ENCODE measurements at places on chromosomes 12 and 14.

GRCh38 chr12:132222096-132222807 lies 78.0 kb downstream of the NOC4L start:
- no peak for DNase-seq

DNA sequence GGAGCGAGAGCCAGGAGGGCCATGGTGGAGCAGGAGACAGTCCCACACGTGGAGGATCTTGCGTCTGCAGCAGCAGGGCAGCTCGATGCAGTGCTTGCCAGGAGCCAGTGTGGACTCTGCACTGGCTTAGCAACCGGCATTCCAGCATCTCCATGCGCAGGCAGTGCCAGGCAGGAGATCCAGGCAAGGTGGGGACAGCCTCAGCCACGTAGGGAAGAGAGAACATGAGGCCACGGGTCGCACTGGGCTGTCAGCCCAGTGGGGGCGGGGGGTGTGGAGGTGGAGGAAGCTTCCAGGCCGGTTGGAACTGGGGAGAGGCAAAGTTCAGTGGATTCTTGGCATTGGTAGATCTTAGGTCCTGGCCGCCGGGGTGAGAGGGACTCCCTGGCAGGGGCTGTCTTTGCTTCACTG lies 121.0 kb upstream of the EVL start:
- no peak for DNase-seq

DNA sequence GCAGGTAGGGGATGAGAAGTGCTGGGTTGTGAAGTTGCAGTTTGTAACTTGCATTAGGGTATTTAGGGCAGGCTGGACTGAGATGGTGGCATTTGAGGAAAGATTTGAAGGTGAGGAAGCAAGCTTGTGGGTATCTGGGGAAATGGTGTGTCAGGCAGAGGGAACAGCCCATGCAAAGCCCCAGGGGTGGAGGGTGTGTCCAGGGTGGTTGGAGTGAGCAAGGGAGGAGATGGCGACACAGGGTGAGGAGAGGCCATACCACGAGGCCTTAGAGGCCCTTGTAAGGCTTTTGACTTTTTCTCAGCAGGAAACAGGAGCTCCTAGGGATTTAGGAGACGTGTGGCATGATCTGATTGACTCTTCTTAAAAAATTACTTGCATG lies 136.9 kb downstream of the NUAK1 start:
- no peak for DNase-seq

DNA sequence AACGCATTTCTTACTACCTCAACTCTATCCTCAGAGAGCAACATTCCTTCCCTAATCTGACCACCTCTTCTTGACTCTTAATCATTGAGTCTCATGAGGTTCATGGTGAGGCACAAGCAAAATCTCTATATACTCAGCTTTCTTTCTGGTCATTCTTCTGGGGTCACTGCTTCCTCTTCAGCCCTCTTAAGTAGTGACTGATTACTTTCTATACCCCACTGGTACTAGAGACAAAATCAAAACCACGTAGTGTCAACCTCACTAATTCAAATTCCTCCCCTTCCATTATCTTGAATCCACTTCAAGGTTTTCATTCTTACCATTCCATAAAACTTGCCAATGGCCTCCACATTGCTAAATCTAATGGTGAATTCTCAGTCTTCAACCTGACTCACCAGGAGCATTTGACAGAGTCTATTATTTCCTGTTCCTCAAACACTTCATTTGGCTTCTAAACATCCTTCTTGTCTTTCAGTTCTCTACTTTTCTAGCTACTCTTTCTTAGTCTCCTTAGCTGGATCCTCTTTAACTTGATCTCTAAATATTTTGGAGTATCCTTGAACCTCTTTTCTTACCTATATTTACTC lies 6.8 kb downstream of the WDHD1 start:
- DNase-seq: no peak

- no peak for DNase-seq
Observed at GRCh38 chr14:57725399-57726077, 140.4 kb downstream of the SLC35F4 start.

DNA sequence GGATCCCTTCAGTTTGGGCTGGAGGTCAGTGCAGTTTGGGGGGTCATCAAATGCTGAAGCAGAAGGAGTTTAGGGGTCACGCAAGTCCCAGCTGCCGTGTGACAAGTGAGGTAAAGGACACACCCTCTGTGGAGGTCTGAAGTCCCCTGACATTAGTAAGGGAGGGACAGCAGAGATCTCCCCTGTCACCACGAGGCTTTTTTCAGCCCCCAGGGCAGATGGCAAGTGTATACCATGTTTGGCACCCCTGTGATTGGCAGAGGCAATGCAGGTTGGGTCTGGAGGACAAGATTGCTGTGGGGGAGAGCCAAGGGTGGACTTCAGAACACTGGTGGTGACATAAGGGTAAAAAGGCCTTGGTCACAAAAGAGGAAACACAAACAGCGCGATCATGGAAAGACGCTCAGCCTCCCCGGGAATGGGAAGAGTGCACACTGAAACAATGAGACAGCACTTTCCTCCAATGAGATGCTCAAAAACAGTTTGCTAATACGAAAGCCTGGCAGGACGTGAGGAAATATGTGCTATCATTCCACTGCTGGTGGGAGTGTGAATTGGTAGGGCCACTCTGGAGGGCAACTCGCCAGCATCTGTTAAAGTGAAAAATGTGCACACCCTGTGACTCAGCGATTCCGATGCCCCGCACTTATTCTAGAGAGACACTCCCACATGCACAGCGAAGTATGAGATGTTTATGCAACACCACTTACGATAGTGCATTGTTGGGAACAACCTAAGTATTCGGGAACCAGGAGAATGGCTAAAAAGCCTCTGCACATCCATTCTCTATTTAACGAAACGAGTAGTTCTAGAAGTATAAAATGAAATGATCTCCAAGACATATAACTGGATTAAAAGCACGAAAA lies 14.4 kb upstream of the CD27 start:
- no peak for DNase-seq

DNA sequence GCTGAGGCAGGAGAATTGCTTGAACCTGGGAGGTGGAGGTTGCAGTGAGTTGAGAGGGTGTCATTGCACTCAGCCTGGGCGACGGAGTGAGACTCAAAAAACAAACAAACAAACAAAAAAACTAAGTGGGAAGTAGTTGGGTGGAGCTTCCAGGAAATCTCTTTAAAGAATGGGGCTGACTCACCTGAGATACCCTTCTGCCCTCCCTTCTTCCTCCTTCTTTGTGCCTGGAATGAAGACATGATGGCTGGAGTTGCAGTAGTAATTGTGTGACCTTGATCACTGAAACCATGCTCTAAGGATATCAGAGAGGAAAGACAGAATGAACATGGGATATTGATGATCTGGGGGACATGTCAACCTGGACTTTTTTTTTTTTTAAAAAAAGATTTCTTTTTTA lies 87.6 kb upstream of the MED13L start:
- no peak for DNase-seq

DNA sequence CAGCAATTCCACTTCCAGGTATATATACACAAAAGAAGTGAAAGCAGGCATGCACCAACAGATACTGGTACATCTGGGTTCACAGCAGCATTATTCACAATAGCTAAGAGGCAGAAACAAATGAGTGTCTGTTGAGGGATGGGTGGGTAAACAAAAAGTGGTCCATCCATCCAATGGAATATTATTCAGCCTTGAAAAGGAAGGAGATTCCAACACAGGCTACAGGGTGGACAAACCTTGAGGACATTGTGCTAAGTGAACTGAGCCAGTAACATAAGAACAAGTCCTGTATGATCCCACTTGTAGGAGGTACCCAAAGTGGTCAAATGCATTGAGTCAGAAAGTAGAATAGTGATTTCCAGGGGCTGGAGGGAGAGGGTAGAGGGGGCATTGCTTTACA lies 27.6 kb upstream of the BEGAIN start:
- no peak for DNase-seq

GRCh38 chr14:99514552-99515300 lies 33.5 kb downstream of the CCNK start:
- DNase-seq: no peak

DNA sequence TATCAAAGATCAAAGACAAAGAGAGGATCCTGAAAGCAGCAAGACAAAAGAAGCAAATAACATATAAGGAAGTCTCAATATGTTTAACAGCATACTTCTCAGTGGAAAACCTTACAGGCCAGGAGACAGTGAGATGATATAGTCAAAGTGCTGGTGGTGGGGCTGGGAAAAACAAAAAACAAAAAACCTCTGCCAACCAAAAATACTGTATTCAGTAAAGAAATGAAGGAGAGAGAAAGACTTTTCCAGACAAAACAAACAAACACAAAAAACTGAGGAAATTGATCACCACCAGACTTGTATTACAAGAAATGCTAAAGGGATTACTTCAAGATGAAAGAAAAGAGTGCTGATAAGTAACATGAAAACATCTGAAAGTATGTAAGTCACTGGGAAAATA lies 221.2 kb downstream of the ADGRD1 start:
- DNase-seq: no peak

GRCh38 chr14:105299654-105300541 lies 903 bp downstream of the BRF1 start:
- DNase-seq: no peak

- DNase-seq: no peak
Observed at GRCh38 chr12:12265571-12266388, 1.1 kb downstream of the LRP6 start.

GRCh38 chr14:24831677-24832076 lies 197.7 kb upstream of the GZMB start:
- no peak for DNase-seq

- DNase-seq: no peak
Observed at GRCh38 chr12:57511588-57512325, 8.6 kb downstream of the DDIT3 start.

- no peak for DNase-seq
Observed at GRCh38 chr12:41334390-41334789, 146.3 kb downstream of the PDZRN4 start.

DNA sequence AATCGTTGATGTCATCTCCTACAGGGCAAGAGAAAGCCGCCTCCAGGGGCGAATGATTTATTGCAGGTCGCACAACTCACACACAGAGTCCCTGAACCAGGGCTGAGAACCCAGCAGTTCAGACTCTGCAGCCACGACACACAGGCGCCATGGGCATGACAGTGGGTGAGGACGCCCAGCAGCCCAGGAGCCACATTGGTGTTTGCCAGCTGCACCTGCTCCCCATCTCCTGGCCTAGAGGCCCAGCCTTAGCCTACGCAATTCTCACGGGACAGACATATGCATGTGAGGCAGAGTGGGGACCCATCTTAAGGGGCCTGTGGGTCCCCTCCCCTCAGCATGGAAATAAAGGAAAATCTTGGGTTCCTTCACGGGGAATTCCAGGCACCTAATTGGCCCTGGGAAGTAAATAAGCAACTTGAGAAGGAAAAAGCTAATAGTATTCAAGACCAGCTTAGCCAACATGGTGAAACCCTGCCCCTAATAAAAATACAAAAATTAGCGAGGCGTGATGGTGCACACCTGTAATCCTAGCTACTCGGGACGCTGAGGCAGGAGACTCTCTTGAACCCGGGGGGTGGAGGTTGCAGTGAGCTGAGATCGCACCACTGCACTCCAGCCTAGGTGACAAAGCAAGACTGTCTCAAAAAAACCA lies 69.3 kb downstream of the RIMBP2 start:
- no peak for DNase-seq

DNA sequence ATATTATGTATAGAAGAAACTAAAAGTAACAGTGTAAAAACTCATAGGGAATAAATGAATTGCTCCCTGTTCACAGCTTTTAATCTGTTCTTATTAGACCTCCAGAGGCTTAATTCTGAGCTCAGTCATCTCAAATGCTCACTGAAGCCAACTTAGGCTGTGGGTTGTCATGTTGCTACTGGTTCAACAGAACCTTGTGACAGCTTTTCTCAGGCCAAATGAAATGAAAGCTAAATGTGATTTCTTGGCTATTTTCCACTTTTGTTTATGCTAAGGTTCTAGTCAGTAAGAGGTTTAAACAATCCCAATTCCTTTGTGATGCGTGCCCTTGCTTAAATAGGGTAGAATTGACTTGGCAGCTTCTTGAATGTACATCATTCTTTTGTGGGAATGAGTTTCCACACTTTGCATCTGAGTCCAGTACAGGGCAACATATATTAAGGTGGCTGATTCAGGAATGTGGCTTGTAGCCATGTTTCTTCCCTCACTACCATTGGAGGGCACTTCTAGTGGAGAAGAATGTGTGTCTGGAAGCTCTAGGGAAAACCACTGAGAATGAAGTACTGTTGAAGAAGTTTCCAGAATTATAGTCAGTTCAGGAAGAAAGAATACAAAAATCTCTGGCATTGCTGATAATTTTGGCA lies 156.4 kb downstream of the NEDD1 start:
- no peak for DNase-seq

DNA sequence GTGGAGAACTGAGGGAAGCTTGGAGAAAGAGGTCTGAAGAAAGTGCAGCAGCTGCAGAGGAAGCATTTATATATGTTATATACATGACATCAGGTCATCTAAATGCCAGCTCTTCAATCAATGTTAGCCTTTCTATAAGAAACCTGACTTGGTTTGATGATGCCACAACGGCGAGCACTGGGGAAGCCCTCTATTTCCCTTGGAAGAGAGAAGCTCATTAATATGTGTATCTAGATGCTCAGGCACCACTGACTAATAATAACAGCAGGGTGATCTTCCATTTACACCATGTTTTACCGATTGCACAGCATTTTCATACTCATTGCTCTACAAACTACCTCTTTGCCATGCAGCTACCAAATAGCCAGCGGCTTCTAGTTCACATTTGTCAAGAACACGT lies 811 bp downstream of the ACYP1 start:
- DNase-seq: no peak

GRCh38 chr14:75495882-75496281 lies 26.4 kb upstream of the BATF start:
- no peak for DNase-seq

DNA sequence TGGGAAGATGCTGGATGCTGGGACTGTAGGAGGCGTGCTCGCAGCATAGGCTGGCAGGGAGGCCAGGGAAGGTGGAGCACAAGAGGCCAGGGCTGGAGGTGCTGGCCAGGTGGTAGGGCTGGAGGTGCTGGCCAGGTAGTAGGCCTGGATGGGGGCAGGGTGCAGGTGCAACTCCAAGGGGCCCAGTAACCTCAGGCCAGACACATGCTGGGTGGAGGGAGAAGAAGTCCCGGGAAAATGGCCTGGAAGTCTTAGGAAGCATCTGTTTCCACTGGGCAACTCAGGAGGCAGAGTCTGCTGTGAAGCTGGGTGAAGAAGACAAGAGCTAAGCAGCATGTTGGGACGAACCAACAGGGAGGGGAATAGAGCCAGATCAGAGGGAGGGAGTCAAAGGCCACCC lies 665.2 kb downstream of the BCL11B start:
- no peak for DNase-seq

- no peak for DNase-seq
Observed at GRCh38 chr12:16407346-16407745, 59.9 kb downstream of the MGST1 start.

DNA sequence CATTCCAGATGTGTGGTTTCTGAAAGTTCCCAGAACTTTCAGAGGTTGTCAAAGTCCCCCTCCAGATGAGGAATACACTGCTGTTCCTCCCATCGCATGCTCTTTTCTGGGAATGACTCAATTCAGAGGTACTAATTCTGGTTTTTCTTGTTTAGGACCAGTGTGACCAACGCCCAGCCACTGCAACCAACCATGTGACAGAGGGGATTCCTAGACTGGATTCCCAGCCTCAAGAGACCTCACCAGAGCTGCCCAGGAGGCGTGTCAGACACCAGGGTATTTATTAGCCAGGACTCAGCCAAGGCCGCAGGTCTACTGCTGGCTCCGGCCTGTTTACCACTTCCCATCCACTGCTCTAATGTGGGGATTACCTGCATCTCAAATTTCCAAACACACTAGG lies 24.2 kb downstream of the TRAFD1 start:
- no peak for DNase-seq

- DNase-seq: no peak
Observed at GRCh38 chr12:111573476-111573875, 25.6 kb downstream of the ATXN2 start.

GRCh38 chr12:14982991-14983390 lies 10.1 kb downstream of the PDE6H start:
- DNase-seq: no peak
